ENCODE measurements at places on chromosomes 12 and 14.

DNA sequence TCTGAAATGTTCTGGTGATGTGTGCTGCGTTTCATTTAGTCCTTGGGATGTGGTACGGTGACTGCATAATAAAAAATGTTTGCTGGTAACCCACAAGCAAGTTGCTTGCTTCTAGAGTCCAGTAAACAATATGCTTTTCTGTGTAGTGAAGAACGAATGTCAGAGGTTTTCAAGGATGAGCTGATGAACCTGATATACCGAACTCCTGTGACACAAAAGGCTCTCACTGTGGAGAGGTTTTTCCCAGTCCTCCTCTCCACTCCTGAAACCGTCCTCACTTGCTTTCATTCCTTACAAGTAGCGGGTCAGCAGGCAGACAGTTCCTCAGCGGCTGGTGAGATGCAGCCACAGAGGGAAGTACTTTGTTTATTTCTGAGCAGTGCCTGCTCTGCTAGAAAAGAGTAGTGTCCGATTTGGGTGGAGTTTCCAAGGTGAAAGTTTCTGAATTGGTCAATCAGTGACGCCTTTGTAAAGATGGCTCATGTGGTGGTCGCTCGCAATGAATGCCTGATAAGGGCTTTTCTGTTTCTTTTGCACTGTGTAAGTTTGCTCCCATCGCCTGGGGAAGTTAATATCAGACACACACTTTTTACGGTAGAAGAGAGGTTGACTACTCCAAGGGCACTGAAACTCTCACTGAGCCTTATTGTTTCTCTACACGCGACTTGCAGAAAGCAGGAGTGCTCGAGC, 3.0 kb downstream of the ETV6 start:
- DNase-seq = peak; percentile 51

- DNase-seq = no peak
Observed at GRCh38 chr12:32568228-32568627, 110.9 kb upstream of the DNM1L start.

GRCh38 chr14:72675126-72675525, 218.8 kb downstream of the DPF3 start:
- DNase-seq = no peak

DNA sequence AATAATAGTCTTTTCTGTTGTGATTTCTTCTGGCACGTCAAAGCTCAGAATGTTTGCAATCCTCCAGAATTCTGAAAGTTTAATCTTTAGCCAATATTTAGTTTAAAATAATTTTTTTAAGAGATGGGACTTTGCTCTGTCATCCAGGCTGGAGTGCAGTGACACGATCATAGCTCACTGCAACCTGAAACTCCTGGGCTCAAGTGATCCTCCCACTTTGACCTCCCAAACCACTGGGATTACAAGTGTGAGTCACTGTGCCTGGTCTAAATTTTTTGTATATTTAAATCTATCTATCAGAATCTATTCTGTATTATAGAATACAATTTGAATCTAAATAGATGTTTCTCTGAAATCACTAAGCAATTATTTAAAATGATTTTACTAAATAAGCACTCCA, 572.7 kb downstream of the VRK1 start:
- DNase-seq = no peak

GRCh38 chr12:1692895-1693610, 2.2 kb downstream of the ADIPOR2 start:
- no peak for DNase-seq

DNA sequence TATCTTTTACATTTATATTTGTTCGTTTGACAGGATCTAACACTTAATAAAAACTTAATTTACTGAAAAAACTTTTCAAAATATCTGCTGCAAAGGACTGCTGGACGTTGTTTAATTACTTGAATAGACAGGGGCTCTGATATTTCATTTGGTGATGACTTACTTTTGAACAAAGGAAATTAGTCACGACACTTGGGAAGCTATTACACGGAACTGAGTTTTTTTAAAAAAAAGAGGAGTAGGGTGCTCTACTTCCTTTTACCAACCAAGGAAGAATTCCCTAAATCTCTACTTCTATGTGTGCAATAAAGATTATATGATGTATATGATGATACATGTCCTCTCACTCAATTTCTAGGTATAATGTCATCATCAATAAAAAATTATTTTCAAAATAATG, 4.7 kb downstream of the FGD6 start:
- DNase-seq = no peak

DNA sequence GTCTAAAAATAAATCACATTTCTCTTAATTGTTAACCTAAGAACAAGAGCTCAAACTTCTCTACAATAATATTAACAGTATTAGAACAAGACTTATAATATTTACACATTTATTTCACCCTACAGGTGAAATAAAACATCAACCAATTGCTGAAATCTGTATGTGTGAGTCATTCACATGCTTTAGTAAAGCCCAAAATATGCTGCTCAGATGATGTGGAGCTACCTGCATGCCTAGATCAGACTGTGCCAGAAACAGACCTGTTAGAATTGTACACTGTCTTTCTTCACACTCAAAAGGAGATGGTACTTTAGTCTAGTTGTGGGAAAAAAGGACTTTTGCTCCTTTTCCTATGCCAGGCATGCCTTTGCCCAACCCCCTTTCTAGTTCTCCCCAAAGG, 54.7 kb downstream of the RPS6KA5 start:
- no peak for DNase-seq

- DNase-seq = peak; percentile 16
Observed at GRCh38 chr12:6792522-6793201, 3.3 kb downstream of the CD4 start.

- peak; percentile 93 for DNase-seq
Observed at GRCh38 chr12:109477185-109477962, at the start of the genes KCTD10 and UBE3B. TSS of gene KCTD10 (minus strand) at chr12:109477300. CDS start at chr12:109477262, 38 bp downstream. TSS of gene UBE3B (plus strand) at chr12:109477634. CDS start at chr12:109483552, 5,918 bp downstream.

DNA sequence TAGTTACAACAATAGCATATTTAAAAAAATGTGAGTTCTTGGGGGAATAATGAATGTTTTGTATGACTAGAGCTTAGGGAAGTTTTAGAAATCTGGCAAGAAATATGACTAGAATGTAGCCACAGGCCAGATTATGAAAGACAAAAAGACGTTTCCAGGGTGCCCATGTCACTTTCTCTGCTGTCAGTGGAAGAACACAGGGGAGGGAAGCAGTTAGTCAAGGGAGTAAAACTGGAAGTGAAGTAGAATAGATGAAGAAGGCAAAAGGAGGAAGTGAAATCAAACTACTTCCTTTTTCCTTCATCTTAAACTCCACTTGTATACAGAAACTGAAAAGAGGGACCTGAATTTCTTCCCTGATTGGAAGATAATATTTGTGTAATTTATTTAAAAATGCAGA, 81.2 kb upstream of the ATP2B1 start:
- DNase-seq = peak; percentile 20

- DNase-seq = no peak
Observed at GRCh38 chr14:23517650-23518326, 33.8 kb downstream of the ZFHX2 start.

DNA sequence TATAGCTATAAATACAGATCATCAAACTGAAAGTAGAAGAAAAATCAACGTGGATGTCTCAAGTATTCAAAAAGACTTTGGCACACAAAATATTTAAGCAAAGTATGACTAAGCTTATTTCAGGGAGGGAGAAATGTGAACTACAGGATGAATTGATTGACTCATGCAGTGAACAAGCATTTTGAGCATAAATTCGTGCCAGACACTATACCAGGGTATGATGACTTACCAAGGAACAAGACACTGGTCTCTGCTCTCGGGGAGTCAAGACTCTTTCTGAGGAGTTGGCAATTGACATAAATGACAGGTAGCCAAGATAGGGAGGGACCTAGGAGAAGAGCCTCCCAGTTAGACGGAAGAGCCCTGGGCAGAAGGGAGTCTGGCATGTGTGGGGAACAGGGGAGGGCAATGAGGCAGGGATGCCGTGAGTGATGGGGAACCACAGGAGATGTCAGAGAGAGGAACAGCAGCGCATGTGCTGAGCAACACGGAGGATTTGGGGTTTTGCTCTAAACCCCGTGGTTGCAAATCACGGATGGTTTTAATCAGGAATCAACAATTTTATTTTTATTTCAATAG, 115.2 kb downstream of the TMEM132D start:
- DNase-seq = no peak

DNA sequence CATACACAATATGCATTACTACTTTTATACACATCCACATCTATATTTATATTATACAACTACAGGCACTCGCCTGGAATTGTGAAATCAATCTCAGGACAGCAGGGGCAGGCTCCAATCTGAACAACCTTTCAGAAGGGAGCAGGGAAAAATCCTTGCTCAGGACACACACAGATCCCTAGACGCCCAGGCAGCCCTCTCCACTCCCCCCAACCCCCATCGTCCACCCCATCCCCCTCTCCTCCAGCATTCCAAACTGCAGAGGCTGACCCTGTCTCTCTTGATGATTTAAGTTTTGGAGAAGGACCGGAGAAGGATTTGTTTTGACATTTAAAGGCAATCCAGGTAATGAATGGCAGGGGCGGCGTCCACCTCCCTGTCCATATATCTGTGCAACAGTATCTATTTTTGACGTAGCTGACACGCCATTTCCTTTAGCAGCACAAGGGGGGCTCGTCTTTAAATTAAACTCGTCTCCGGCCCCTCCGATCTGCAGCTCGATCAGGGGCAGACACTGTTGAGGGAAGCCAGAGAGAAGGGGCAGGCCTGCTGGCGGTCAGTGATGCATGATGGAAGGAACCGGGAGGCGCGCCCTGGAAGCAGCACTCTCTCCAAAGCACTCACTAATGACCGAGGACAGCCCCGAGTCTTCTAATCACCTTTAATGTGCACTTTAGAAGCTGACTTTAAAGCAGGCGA, 95.0 kb upstream of the TBX5 start:
- no peak for DNase-seq

DNA sequence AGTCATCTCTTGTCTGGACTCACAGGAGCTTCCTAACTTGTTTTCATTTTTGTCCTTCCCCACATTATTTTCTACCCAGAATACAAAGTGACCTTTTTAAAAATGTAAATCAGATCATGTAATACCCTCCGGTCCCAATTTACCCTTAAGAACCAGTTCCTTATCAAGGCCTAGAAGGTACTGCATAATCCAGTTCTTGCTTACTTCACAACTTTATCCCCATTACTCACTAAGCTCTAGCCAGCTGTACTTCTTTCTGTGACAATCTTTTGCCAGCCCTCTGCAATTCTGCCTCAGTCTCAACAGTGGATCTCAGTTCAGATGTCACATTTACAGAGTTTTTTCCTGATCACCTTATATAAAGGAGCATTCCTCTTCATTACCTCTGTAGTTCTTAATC, 11.6 kb downstream of the RAP1B start:
- DNase-seq = no peak

DNA sequence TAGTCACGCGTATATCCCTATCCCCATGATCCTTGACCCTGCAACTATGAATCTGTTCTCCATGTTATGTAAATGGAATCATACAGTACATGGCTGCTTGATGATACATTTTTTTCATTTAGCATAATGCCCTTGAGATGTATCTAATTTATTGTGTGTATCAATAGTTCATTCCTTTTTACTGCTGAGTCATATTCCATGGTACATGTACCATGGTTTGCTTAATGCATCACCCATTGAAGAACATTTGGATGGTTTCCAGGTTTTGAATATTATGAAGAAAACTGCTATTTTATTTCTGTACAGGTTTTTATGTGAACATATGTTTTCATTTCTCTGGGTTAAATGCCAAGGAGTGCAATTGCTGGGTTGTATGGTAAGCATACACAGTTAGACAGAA, 4.0 kb upstream of the RNASE10 start:
- no peak for DNase-seq

GRCh38 chr12:54393743-54394142, 9.2 kb upstream of the ZNF385A start:
- DNase-seq = no peak

GRCh38 chr12:28237423-28237822, 47.2 kb downstream of the CCDC91 start:
- DNase-seq = no peak

DNA sequence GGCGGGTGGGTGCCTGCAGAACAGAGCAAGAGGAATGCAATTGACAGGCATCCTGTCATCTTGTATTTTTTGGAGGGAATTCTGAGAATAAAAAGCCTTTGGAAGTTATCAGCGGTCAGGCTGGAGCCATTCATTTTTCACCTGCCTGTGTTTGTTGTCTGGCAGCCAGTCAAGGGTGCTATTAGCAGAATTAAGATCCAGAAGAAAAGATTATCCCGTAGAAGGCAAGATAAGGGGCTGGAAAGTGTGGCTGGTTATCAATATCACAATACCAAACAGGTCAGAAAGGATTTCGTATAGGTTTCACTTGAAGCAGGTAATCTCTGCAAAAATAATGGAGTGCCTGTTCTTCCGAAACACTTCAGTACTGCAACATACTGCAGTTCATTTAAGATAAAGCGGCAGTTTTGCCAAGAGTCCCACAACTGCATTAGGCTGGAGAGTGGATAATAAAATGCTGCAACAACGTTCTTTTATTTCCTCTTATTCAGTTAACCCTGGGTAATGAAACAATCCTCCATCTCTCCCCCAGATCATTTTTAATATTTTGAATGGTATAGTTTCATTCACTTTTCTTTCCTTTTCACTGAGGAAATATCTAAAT, 171.2 kb upstream of the CDKN3 start:
- no peak for DNase-seq

DNA sequence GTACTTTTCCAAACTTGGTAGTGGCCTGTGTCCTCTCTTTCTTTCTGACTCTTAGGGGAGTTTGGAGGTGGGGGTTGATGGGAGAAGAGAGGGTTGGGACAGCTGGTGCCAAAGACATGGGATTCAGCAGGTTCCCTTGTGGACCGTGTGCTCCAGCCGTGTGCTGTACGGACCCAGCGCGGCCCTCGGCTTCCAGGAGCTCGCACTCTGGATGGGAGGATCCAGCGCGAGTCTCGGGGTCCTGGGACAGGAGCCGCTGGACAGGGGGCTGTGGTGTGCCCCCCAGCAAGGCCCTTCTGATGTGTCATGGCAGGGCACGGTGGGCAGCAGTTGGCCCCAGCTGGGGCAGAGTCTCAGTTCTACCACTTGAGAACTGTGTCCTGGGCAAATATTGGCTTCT, 45.0 kb upstream of the TSPAN9 start:
- DNase-seq = no peak

GRCh38 chr14:89032086-89032649, 207.7 kb downstream of the TTC8 start:
- no peak for DNase-seq

DNA sequence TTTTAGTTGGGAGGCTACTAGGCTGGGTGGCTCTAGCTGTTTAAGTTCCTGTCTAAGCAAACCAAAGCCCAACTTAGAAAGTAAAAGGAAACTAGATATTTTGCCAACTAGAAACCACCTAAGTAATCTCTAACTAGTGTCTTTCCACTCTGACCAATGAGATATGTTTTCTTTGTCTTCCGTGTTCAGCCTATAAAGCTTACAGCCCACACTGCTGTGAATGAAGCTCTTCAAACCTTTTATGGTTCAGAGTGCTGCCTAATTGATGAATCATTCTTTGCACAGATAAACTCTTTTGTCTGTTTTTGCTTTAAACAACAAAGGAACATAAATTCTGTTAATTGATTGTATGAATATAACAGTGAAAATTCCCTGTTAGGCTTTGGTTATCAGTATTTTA, 66.1 kb downstream of the FUT8 start:
- no peak for DNase-seq

GRCh38 chr14:63605041-63605532, 36.6 kb downstream of the WDR89 start:
- DNase-seq = no peak
